NCI-H2171 treated with DMSO at 0.1 percent for 48 hours (cell line): ENCODE measurements at places on chromosomes 1 and 21.

DNA sequence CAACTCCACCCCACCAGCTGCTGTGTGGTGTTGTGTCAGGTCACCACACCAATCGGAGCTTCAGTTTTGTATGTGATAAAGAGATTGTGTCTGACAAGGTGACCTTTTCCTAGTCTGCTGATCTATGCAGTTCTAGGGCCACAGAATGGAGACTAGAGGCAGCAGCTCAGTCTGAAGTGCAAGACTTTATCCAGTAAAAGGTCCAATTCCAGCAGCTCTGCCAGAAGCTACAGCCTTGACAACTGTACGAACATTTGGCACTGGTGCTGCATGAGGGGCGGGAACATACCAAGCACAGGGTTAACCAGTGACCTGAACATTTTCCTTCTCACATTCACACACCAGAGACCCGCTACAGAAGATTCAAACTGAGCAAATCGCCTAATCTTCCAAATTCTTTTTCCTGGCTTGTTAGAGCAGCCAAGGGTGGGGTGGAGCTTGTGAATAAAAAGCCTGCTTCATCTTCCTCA, 9.3 kb downstream of the FMO1 start:
- DNase-seq, result no peak

DNA sequence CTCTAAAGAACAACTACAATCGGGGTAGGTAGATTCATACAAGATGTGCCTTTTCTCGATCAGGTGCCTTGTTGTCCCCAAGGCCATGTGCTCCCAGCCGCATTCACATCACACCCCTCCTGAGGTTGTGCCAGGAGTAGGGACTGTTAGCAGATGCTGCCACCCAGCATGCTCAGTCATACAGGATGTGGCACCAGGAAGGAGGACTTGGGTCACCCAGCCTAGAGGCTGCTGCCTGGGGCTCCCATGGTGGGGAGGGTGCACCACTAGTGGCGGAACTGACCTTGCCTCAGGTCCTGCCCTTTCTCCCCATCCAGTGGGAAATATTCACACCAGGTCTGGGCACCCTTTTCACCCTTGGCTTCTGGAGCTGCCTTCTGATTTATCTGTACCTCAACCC, 8.3 kb downstream of the TEX35 start:
- no peak for DNase-seq

- DNase-seq, result no peak
These were observed 44.8 kb downstream of the ATP6V1G3 start for GRCh38 chr1:198495631-198496030.

DNA sequence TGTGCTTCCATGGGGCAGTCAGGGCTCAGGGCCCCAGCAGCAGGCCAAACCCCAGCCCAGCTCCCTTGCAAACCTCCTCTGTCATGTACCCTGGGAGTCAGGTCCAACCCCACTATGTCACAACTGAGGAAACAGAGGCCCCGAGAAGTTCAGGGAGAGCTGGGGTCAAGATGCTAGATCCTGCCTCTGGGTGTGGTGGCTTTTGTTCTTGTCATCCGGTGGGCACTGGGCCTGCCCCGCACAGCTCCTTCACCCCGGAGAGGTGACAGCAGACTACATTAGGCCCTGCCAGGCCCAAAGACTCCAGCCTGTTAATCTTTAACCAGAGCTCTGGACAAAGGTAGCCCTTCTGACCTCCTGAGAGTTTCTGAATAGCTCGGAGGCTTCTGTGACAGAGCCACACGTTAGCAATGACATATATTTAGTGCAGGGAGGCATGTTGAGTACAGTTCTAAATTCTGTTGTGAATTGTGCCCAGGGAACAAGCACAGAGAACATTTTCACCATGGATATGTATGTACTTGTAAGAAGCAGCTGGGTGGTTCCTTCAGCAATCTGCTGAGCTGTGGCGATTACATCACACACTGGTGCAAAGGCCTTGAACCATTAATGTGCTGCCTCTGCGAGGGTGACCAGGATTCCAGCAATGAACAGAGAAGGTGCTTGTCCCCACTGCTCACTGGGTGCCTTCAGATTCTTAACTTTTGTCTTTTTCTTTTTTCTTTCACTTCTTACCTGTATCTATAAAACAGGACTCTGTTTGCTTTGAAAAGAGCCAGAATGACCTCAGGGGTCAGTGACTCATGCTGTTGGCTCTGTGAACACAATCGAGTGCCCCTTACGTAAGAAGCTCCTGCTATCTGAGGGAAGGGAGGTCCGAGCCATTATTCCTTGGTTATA, 102.8 kb downstream of the RHOU start:
- no peak for DNase-seq

- DNase-seq, result no peak
These were observed 3.4 kb upstream of the PEX10 start for GRCh38 chr1:2415801-2416208.
